Stimulated activated CD4-positive, alpha-beta T cell treated with anti-CD3 and anti-CD28 coated beads, Interleukin-2, amount 100 ng/mL, for 24 hours (primary cell): ENCODE measurements at places on chromosomes 6 and 20.

DNA sequence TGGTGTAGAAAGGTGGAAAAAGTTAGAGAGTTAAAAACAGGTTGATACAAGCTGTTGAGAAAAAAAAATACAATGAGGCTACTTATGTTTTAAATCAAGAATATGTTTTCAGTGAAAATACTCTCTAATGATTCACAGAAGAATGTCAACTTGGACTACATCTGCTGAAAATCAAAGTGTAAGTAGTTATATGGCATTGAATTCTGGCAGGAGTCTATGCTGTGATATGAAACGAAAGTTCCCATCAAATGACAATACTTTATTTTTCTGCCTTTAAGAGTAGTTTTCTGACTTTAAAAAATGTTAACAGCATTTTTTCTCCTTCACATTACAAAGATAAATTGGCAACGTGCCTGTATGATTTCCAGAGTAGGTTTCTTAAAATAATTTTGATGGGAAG, 158.3 kb downstream of the EYA4 start:
- DNase-seq: no peak

- peak; percentile 22 for DNase-seq
These were observed 101.4 kb downstream of the SLX4IP start for GRCh38 chr20:10536531-10536930.

- DNase-seq: no peak
These were observed 120.2 kb upstream of the BEND3 start for GRCh38 chr6:107235511-107235910.

DNA sequence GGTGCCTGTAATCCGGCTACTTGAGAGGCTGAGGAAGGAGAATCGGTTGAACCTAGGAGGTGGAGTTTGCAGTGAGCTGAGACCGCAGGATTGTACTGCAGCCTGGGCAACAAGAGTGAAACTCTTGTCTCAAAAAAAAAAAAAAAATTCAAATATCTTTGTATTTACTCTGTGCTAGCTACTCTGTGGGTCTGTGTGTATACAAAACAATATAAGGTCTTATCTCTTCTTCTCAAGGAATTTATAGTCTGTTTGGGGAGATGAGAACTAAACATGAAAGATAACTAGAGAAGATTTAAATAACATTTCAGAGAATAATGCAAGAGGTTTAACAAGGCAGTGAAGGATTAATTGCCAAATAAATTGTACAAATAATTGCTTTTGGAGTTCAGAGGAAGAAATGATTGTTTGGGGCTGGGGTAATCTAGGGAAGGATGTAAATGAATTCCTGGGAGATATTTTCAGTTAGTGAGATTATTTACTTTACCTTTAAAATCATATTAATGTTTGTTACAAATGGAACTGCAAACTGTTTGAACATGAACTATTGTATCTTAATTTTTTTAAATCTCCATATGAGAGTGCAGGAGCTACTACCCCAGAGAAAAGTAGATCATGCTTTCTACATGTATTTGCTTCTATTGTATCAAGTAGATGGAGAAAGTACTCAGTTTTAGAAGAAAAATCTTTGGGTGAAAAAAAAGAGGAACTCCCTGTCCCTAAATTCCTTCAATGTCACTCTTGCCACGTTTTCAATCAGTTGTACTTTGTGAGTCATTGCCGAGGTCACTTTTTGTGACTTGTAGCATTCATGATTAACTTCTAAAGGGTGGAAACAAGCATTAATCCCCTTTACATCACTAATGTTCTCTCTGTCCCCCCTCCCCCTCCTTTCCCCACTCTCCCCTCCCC, 39.0 kb downstream of the NCOA3 start:
- DNase-seq: no peak

- DNase-seq: no peak
These were observed 65.6 kb downstream of the ATP9A start for GRCh38 chr20:51702556-51702955.

DNA sequence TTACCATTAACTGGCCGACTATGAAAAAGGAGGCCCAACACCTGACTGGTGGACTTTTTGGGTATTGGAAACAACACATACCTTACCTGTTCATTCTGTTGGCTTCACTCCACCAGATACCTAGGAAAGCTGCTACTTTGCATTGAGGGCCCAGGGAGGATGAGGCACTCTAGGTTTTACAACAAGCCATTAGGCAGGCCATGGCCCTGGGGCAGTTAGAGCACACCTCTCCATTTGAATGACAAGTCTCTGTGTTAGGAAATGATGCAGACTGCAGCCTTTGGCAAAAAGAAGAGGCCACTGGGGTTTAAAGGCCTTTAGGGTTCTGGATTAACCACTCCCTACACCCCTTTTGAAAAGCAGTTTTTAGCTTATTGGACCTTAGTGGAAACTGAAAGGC, 144.3 kb downstream of the OR2B2 start:
- no peak for DNase-seq

DNA sequence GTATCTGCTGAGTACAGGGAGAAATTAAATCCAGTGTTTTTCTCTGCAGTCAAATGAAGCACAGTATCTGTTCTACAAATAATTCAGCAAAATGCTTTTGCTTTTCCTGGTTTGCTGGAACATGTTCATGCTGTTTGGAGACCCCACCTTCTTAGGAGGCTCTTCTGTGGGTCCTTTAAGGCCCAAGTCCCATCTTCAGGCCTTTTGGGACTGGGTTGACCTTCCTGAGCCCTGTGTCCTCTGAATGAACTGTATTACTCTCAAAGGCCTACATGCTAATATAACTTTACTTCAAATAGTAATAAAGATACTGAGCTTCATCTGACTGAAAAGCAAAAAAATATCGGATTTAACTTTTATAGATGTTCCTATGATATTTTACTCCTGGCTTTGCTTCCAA, 19.3 kb downstream of the SMLR1 start:
- DNase-seq: no peak

- no peak for DNase-seq
These were observed 230.8 kb downstream of the FUT9 start for GRCh38 chr6:96246563-96246962.

GRCh38 chr6:128310451-128310850, 209.9 kb downstream of the PTPRK start:
- DNase-seq: no peak

- DNase-seq: no peak
These were observed 37.6 kb downstream of the HMGN3 start for GRCh38 chr6:79196912-79197311.

- DNase-seq: no peak
These were observed 253.4 kb downstream of the PRL start for GRCh38 chr6:22043284-22043962.

- DNase-seq: no peak
These were observed 12.4 kb downstream of the SIRPA start for GRCh38 chr20:1907586-1907985.

- DNase-seq: no peak
These were observed 93.7 kb upstream of the PROKR2 start for GRCh38 chr20:5410470-5410869.

- DNase-seq: no peak
These were observed 126.1 kb downstream of the PXDC1 start for GRCh38 chr6:3625149-3625979.

DNA sequence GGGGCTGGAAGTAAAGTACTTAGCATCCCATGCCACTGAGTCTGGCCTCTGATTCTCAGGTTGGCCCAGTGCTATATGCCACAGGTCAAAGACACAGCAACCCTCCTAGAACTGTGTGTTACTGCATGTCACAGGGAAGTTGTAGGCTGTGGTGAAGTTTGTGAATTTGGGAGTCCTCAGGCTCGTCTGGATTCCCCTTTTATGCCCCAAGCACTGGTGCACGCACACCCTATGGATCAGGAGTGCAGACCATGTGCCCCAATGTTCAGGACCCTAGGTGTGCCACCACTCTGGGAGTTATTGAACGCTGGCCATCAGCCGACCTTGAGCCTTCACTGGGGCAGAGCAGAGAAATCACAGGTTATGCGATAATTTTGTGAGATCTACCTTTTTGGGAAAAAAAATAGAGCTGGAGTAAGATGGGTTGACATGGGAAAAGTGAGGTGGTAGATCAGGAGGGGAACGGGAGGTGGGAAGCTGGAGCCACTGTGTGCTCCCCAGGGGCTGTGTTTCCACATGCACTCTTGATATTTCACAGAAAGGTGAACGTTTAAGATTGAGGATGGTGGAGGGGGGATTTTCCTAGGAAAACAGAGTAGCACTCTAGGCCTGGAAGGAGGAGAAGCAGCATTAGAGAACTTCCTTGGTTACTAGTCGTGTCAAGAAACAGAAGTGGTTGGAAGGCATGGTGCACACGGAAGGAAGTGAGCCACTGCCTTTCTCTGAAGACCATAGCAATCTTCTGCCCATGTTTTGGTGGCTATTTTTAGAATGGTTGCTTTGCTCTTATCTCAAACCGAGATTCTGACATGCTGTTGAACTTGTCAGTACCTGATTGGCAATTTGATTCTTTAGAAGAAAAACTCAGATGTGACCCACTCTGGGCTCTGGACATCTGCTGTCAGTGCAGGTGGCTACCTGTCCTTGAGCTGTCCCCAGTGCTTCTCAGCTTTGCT, 44.1 kb downstream of the DUSP22 start:
- no peak for DNase-seq

- no peak for DNase-seq
These were observed 16.0 kb downstream of the HFE start for GRCh38 chr6:26103141-26103769.

GRCh38 chr6:155717374-155717773, 261.7 kb upstream of the NOX3 start:
- no peak for DNase-seq

- no peak for DNase-seq
These were observed 228.8 kb downstream of the TTLL2 start for GRCh38 chr6:167553736-167554119.

- no peak for DNase-seq
These were observed 1226.8 kb upstream of the CITED2 start for GRCh38 chr6:140601021-140601808.

DNA sequence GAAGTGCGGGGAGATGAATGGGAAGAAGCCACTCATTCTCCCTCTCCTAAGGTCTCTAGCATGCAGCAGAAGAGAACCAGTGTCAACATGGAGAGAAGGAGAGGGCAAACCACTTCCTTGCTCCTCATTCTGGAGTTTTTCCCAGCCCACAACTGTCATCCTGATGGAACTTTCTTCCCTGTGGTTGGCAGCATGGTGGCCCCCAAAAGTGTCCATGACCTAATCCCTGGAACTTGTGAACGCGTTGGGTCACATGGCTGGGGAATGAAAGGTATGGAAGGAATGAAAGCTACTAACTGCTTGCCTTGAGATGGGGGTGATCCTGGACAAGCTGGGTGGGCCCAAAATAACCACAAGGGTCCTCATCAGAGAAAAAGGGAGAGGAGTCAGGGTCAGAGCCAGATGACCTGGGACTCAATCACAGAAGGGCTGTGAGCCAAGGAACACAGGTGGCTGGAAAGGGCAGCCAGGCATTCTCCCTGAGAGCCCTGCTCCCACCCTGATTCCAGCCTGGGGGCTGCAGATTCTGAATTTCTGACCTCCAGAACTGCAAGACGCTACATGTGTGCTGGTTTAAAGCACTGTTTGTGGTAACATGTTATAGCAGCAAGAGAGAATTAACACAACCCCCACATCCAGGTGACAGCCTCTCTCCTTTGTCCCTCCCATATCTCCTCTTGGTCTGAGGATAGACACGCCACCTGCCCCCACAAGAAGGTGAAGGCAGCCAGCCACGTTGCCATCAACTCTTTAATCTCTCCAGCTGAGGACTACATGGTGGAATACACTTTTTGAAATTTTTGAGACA, 63.2 kb downstream of the PYGB start:
- DNase-seq: no peak

DNA sequence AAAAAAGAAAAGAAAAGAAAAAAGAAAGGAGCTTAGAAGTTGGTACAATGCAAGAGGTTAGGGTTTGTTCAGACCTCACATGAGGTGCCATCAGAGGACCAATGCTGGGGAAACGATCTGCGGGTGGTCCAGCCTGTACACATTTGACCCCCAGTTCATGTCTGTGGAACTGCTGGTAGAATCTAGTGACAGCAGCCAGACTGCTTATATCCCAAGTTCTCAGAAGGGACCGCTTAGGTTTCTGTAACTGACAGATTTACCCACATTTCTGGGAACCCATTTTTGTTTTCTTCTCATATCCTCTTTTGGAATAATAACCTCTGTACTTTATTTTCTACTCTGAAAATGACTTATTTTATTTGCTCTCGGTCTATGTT, 4.7 kb downstream of the PPP1R18 start:
- no peak for DNase-seq

DNA sequence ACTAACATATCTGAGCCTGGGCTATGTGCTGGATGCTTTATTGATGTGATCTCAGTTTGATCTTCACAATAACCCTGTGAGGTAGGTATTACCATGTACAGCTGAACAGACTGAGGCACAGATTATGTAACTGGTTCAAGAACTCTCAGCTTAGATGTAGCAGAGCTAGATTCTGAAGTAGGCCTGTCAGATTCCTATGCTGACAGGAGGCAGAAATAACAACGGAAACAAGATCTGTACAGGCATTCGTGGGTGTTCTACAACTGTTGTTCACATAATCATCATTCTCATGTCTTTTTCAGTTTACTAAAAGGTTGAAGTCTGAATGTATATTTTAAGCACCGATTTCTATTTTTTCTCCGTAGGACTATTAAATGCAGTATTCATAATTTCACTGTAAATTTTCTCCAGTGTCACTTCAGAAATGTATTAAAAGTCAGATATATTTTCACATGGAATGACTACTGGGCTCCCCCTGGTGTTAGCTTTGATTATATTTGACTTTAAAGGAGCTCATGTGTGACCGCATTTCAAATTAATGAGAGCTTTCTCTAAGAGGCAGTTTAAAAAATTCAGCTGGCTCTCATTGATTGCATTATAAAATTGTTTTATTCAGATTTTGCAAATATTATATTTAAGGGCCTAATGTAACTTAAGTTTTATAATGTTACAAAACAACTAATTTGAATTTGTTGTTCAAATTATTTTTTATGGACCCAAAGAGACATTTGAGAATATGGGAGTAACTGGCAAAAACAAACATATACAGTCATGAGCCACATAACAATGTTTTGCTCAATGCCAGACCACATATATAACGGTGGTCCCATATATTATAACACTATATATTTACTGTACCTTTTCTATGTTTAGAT, 36.4 kb upstream of the SLC17A4 start:
- DNase-seq: no peak

DNA sequence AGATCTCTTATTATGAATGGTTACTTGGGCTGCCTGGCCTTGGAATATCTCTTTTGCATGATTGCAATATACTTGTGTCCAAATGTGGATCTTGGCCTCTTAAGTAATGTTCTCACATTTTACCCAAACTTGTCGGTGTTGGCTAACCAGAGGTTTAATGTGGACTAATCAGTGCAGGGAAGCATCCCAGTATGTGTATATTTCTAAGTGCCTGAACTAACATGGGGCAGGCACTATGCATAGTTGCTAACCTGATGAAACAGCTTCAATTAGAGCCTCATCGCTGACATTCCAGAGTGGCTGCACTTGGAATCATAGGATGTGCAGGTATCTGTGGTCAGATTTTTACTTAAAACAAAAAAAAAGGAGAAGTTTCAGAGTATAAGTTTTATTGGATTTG, 160.0 kb downstream of the PDE7B start:
- DNase-seq: no peak

GRCh38 chr20:43948455-43948854, 33.8 kb downstream of the TOX2 start:
- no peak for DNase-seq
